Neuronal stem cell (in vitro differentiated cells): ENCODE measurements at places on chromosomes 11 and 22.

GRCh38 chr22:33640900-33641299, 279.4 kb downstream of the LARGE1 start:
- DNase-seq, result no peak

DNA sequence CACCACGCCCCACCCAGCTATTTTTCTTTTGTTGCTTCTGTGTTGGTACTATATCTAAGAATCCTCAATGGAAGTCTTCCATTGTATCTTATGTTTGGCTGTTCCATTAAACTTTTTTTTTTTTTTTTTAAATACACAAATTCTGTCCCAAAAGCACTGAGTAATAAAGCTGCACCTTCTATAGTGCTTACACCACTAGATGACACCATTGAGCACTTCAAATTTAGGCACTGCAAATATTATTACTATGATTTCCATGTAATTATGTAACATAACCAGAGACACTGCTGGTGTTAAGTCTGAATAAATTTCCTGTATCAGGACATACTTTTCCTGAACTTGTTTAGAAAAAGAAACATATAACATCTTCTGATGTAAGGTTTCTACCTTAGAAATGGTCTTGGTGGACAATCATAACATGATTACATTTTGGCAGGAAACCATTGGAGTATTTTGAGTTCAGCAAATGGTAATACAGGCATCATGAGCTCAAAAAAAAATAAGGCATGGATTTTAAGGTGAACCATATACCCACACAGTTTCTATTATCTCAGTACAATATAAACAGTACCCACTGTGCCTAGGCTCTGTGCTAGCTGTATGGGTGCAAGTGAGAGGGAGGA, 110.5 kb downstream of the ATG16L2 start:
- no peak for DNase-seq

- DNase-seq, result no peak
These were observed 17.3 kb downstream of the RPL27A start for GRCh38 chr11:8699903-8700302.

- DNase-seq, result no peak
These were observed 12.6 kb upstream of the AHNAK start for GRCh38 chr11:62559204-62559603.

GRCh38 chr11:64665411-64665821, 57.6 kb downstream of the NRXN2 start:
- no peak for DNase-seq

- DNase-seq, result no peak
These were observed 29.3 kb upstream of the CABP7 start for GRCh38 chr22:29690476-29690875.

DNA sequence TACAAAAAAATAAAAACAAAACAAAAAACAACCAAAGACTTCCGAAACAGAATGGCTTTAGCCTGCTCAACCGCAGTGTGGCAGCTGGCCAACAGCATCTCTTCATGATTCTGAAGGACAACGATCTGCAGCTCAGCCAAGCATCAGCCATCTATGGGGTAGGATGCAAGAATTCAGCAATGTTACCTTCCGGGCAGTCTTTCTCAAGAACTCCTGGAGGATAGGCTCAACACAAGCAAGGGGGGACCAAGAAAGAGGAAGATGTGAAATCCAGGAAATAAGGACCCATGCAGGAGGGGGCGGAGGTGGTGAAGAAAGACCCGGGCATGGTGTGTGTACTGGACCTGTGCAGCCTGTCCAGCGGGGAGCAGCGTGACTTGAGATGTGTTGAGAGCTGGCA, 3.5 kb upstream of the TSPO start:
- no peak for DNase-seq

- DNase-seq, result no peak
These were observed 43.6 kb upstream of the HORMAD2 start for GRCh38 chr22:30036656-30037055.

GRCh38 chr11:103624708-103625623, 411.5 kb upstream of the DDI1 start:
- DNase-seq, result no peak

- no peak for DNase-seq
These were observed 25.2 kb upstream of the PLET1 start for GRCh38 chr11:112285841-112286311.

GRCh38 chr22:25362215-25362882, 142.9 kb downstream of the CRYBB2 start:
- DNase-seq, result peak; percentile 67

GRCh38 chr11:57158180-57158579, 23.6 kb upstream of the LRRC55 start:
- DNase-seq, result no peak

- no peak for DNase-seq
These were observed 103.5 kb downstream of the LDLRAD3 start for GRCh38 chr11:36047344-36047743.

DNA sequence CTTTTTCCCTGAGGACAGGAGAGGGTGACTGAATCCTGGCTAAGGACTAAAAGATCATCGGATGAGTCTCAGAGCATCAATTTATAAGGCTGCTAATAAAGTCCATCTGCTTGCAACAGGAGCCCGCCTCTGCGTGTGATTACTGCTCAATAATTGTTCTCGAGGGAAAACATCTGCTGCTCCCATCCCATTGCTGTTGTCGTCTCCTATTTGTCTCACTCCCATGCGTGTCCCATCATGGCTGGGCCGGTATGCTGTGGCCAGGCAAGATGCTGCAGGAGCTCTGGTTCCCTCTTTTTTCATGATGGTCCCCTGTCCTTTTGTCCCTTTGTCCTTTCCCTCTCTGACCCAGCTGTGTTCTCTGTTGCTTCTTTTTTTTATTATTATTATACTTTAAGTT, 121.2 kb downstream of the SPATA19 start:
- DNase-seq, result no peak

GRCh38 chr11:115168229-115168671, 336.0 kb downstream of the CADM1 start:
- DNase-seq, result no peak

- no peak for DNase-seq
These were observed 1162.1 kb downstream of the DLG2 start for GRCh38 chr11:84465040-84465439.

DNA sequence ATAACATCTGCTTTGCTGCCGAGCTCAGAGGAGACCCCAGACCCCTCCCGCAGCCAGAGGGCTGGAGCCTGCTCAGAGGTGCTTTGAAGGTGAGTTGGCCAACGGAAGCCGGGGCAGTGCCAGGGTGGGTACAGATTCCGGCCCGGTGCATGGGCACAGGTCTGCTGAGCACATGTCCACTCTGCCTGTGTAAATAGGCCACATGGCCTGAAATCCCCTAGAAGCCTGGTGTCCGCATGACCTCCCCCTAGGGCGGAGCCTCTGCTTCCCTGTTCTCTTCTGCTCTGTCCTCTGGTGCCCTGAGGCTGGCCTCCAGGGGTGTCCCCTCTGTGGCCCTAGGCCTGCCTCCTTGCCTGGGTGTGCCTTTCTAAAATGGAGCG, 19.6 kb upstream of the TXNRD2 start:
- DNase-seq, result no peak

- DNase-seq, result no peak
These were observed 131.0 kb downstream of the FBXO7 start for GRCh38 chr22:32605576-32605975.
